ENCODE measurements at places on chromosomes 16 and 17.

DNA sequence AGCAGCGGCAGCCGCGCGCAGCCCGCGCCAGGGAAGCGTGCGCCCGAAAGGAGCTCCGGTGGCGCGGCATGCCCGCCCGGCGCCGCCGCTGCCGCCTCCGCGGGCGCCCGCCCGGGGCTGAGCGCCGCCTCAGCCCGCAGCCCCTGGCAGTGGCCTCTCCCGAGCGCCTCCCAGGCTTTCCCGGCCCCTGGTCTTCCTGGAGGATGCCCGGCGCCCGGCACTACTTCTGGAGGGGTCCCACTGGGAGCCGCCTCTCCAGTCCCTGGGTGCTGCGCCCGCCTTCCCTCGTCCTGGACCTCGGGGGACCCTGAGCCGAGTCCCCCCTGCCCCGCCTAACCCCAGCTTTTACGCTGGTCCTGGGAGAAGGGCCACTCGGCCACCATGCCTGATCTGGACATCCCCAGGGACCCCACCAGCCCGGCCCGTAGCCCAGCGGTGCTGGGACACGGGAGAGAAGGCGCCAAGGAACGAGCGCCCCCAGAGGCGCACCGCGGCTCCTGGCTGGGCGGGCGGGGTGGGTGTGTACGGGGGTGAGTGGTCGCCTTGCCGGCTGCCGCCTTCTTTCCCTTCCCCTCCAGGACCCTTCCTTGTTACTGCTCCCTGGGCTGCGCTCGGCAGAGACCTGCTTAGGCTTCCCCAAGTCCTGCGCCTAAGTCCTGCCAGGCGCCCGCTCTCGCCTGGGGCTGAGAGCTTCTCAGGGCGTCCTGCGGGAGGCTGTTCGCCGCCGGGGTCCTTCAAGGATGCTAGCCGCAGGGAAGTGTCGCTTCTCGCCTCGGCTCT lies 704 bp downstream of the ASIC2 start:
- DNase-seq = no peak

DNA sequence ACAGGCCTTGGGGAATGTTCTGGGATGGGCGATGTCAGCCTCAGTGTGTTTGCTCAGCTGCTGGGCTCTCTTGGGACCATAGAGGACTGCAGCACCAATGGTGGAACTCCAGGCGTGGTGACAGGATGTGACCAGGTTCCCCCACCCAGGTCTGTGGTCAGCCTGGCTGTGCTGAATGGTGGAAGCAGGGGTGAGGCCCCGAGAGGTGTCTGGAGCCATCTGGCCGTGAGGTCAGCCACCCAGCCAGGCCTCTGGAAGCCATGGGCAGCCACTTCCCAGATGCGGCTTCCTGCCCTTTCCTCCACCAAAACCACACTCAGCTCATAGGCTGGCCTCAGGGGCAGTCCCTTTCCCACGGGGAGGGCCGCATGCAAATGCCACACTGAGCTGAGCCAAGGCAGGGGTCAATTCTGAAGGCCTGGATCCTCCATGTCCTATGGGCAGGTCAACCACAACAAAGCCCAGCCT lies 7.8 kb upstream of the MAPK7 start:
- DNase-seq = no peak

- DNase-seq = no peak
Observed at GRCh38 chr17:67326440-67326839, 39.9 kb downstream of the PSMD12 start.

DNA sequence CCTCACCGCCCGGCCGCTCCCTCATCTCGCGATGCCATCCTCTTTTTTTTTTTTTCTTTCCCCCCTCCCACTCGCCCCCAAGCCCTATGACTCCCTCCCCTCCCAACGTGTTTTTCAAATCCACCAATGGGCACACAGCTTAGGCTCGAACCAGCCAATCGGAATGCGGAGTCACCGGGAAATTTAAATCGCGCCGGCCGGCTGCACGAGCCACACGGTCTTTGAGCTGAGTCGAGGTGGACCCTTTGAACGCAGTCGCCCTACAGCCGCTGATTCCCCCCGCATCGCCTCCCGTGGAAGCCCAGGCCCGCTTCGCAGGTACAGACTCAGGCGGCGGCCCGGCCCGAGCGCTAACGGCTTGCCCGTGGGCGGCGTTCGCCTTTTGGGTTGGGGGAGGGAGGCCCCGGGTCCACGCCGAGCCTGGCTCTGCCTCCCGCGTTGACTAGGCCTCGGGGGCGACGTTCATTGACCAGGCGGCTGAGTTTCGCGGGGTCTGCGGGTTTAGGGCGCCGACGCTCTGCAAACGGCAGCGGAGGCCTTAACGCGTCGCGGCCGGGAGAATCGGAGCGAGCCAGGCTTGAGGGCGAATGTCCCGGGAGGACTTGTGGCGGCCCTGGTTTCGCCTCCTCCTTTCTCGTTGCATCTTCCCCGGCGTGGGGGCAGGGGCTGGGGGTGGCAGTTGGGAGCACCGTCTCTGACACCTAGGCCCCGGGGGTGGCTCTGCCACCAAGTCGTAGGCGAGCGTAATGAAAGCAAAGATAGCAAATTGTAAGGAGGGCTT lies at the start of gene KPNA2:
TSS of gene KPNA2 (plus strand) at position 213 of the 781 bp plus-strand sequence. CDS start 1,398 bp downstream, outside the sequence.
- DNase-seq = peak; percentile 88

DNA sequence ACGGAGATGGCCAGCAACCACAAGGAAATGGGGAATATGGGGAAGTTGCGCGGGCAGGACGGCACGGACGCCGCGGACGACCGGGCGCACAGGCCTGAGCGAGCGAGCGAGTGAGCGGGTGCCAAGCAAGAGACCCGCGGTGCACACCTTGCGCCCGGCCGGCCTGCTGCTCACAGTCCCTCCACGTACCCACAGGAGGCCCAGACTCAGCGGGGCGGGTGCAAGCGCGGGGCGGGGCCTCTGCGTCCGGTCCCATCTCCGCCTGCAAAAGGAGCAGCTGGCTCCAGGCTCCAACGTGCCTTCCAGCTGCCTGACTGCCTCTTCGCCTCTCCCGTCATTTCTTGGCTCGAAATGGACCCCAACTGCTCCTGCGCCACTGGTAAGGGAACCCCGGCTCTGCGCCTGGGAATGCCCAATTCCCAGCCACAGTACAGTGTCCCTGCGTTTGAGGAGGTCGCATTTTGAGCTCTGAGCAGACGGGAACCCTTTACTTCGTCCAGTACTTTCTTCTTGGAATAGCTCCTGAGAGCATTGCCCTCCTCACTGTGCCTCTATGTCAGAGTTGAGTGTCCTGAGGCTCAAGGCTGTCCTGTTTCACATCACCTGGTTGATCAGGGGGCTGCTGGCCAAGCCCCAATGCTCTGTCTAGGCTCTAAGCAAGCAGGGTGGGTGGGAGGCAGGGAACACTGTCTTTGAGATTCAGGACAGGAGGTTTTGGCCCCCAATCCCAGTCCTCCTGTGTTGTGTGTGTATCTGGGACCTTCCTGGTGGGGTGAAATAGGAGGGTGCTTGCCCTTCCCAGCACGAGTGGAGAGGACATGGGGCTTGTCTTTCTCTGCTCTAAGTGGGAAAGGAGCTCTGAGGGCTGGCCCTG lies 8.1 kb upstream of the MT1E start:
- DNase-seq = peak; percentile 45

GRCh38 chr17:50778988-50779387 lies 11.7 kb upstream of the ANKRD40CL start:
- DNase-seq = no peak

- DNase-seq = no peak
Observed at GRCh38 chr17:49991409-49991808, 3.6 kb downstream of the DLX3 start.

- DNase-seq = no peak
Observed at GRCh38 chr17:82262344-82262743, 11.2 kb downstream of the CSNK1D start.

DNA sequence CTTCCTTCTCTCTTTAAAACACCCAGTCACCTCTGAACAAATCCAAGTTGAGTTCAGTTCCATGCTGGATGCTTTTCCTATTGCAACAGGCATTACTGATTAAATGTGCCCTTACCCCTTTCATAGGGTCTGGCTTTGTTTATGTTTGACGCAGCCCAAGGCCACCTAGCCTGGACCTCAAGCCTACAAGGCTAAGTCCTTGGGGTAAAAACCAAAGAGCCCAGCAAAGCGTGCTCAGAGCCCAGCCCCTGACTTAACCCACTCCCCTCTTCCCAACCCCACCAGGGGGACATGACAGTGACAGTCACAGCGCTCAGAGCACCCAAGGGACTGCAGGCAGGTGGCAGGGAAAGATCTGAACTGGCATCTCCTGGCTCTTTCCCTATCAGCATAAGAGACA lies 200.6 kb downstream of the XYLT1 start:
- DNase-seq = no peak

GRCh38 chr16:89744813-89745212 lies 23.5 kb downstream of the ZNF276 start:
- DNase-seq = no peak

GRCh38 chr16:52312716-52313115 lies 234.2 kb downstream of the TOX3 start:
- no peak for DNase-seq

GRCh38 chr17:48231995-48232959 lies 124.7 kb downstream of the SNX11 start:
- DNase-seq = no peak

DNA sequence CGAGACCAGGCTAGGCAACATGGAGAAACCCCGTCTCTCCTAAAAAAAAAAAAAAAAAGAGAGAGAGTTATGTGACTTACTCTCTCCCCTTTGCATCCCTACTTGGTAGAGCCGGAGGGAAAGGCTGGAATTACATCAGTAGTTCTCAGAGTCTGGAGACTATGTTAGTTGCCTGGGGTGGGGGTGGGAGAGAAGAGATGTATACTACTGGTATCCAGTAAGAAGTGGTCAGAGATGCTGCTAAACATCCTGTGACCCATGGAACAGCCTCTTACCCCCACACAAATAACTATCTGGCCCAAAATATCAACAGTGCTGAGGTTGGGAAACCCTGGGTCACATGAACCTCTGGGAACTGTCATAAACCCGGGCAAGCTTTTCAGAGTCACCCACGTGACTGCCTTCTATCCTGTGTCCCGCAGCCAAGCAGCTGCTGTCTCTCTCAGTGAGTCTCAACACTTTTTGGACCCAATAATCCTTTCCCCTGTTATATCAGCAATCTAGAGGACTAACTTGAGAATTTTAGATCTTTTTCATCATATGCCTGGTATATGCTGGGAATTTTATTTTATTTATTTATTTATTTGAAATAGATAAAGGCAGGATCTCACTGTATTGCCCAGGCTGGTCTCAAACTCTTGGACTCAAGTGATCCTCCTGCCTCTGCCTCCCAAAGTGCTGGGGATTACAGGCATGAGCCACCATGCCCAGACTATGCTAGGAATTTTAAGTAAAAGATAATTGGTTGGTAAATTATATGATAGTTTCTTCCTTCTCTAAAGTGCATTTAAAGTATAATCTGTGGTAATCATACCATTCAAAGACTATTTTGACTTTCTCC lies 8.7 kb downstream of the EIF1 start:
- DNase-seq = no peak

GRCh38 chr16:50644729-50645128 lies 36.4 kb downstream of the SNX20 start:
- peak; percentile 21 for DNase-seq

DNA sequence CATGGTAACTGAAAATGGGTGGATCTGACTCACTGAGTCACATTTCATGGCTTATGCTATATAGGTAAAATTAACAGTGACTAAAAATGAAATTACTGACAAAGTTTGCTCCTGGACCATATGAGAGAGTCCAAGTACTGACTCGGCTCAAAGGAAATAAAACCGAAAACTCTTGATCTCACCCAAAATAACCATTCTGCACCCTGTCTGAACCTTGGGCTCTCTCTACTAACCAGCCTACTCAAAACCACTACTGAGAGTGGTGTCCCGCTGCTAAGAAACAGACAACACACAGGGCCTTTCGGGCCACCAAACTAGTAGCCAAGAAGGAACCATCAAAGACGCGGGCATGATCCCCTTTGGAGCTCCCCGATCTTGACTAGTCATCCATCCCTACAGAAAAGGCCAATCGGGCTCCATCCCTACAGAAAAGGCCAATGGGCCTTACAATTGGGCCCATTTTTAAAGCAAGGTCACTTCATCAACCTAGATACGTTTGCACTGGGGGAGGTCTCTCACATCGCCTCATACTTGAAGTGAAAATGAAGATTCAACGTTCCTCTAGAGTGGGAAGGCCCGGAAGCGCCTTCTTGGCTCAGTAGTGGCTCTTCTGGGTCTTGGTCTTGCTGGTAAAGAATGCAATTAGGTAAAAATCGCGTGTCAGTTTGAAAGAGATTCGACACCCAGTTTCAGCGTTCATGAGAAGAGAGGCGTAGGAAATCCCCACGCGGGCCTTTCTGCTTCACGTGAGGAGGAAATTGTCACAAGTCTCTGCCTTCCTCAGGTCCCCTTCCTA lies 720 bp upstream of the ZPBP2 start:
- peak; percentile 33 for DNase-seq

DNA sequence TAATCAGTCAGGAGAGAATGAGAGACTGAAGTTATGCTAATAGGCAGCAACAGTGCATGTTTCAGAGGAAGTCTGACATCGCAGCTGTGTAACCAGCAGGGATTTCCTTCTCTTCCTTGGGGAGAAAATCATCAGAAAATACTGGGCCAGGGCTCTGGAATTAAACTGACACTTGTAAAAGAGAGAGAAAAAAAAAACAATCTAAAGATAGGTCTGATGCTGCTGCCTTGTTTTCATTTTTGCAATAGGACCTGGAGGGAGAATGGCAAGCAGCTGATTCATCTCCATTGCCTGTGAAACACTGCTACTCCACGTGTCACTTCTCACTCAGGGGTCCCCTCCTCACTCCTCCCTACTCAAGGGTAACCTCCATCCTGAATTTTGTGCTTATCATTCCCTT lies 17.7 kb upstream of the CORO6 start:
- DNase-seq = no peak

DNA sequence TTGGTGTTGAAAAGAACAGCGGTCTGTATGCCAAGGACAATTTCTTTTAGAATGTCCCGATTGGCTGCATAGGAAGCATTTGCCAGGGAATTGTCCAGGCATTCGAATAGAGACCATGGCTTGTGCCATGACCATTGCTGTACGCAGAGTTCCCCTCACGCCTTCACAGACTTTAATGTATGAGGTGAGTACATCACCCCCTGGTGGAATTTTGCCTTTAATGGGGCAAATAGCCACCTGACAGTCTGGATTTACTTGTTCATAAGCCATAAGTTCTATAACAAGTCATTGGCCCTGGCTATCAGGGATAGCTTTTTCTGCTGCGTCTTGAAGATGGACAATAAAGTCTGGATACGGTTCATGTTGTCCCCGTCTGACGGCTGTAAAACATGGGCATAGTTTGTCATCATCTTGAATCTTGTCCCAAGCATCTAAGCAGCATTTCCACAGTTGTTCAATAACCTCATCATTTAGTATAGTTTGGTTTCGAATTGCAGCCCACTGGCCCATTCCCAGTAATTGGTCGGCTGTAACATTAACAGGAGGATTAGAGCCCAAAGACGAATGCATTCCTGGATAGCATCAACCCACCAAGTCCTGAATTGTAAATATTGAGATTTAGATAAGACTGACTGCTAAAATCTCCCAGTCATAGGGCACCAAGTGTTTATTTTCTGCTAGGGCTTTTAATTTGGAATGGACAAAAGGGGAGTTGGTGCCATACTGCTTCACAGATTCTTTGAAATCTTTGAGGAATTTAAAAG lies 67.7 kb upstream of the ARL4D start:
- no peak for DNase-seq
